ENCODE measurements at places on chromosomes 16 and 17. TPM values are rescaled to one million over a fixed set of nuclear protein-coding genes. Genes with fewer than 3 reads are reported as not detected.

CNGB1 gene
- not detected for polyA plus RNA-seq

TEDC2 gene
- 50.6 TPM for polyA plus RNA-seq

RUNDC3A gene
- 6.3 TPM for polyA plus RNA-seq

DOC2B gene
- 0.66 TPM for polyA plus RNA-seq

CDH15 gene
- polyA plus RNA-seq: 0.63 TPM

TOX3 gene
- 9.8 TPM for polyA plus RNA-seq

OXLD1 gene
- polyA plus RNA-seq: 73.0 TPM

UNC45B gene
- not detected for polyA plus RNA-seq

BAHCC1 gene
- polyA plus RNA-seq: 0.17 TPM

EPOP gene
- polyA plus RNA-seq: 0.42 TPM

EXOC3L1 gene
- 1.1 TPM for polyA plus RNA-seq

SLC6A4 gene
- 0.07 TPM for polyA plus RNA-seq

KRTAP4-16 gene
- polyA plus RNA-seq: not detected

ELMO3 gene
- 4.5 TPM for polyA plus RNA-seq

CD7 gene
- polyA plus RNA-seq: 0.44 TPM

PDILT gene
- not detected for polyA plus RNA-seq

AOC3 gene
- polyA plus RNA-seq: 2.6 TPM

FMNL1 gene
- 5.6 TPM for polyA plus RNA-seq

CRYBA1 gene
- polyA plus RNA-seq: not detected

Data from GM23338 (cell line).